ENCODE measurements at places on chromosomes 1 and 21.
A peak's percentile ranks its signal among the peaks of the same experiment; 100 is the strongest.

- DNase-seq, result no peak
Observed at GRCh38 chr1:43464681-43465504, 11.2 kb upstream of the HYI start.

GRCh38 chr1:115262886-115263285, 75.2 kb downstream of the NGF start:
- DNase-seq, result no peak

DNA sequence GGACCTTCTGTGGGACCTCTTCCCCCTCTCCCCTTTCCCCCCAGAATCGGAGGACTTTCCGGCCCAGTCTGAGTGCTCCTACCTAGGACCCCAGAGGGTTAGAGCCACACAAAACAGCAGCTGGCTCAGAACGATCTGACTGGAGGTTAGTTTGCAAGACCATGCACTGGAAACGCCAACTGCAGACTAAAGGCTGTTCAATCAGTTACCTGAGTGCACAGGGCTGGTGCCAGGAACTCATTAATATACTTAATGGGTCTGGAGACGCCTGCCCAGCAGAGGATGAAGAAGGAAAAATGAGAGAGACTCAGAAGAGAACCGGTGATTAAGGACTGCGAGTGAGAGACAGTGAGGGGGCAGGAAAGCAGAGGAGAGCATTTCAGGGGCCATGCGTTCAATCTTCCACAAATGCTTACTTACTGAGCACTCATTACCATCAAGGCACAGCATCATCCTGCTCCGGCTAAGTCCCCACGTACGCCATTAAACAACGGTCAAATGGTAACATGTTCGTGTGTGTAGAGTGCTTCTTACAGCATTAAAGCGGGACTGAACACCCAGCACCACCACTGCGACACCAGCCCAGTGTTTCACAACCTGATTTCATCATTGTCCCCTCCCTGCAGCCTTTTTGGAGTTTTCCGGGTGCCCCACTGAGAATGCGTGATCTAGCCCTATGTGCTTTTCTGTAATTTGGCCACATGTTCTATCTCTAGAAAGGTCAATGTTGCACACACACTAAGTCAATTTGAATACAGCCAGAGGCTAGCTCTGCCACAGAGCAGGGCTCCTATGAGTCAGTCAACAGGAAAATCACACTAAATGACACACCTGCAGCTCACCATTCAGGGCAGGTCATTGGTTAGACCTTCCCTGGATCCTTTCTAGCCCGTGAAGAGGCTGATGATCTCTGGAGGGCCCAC, 7.6 kb downstream of the ENO1 start:
- no peak for DNase-seq

- no peak for DNase-seq
Observed at GRCh38 chr1:78104322-78104721, 58.6 kb downstream of the GIPC2 start.

DNA sequence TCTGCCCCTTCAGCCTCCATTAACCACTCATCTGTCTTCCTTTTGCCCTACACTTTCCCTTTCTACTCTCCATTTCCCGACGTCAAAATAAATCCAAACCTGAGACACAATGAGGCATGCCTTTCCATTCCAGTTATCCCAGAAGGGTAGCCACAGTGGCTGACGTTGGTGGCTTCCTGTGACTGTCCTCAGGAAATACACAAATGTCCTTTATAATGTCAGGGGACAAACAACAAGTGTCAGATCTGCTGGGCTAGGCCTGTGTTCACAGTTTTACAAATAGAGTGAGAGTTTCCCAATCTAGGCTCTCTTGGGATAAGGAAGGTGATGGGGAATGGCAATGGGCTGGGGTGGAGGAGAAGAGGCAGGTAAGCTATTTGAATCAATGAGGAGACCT, 135.3 kb downstream of the BRINP2 start:
- no peak for DNase-seq

DNA sequence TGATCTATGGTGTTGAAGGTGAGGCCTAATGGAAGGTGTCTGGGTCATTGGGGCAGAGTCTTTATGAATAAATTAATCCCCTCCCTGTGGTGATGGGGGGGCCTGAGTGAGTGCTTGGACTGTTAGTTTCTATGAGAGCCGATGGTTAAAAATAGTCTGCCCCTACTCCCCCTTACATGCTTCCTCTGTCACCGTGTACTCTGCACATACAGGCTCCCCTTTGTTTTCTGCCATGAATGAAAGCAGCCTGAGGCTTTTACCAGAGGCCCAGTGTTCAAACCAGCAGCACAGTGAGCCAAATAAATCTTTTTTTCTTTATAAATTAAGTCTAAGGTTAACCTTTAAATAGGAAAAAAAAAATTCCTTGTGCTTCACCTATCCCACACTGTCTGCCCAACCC, 657.0 kb downstream of the AMY1C start:
- DNase-seq, result no peak

DNA sequence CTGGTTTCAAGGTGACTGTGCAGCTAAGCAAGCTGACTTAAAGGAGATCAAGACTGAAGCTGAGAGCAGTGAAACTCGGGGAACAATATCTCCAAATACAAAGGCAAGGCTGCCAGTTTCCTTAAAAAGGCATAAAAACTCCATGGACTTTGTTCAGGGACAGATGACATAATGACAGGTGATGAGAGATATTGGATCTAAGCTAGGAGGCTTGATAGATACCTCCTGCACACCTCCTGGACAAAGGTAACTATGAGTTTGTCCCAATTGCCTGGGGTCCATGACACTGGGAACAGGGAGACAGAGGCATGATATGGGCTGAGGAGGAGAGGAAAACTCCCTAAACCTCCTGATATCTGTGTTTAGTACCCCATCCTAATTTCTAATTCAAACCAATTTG, 55.2 kb downstream of the PRKAB2 start:
- DNase-seq, result no peak

DNA sequence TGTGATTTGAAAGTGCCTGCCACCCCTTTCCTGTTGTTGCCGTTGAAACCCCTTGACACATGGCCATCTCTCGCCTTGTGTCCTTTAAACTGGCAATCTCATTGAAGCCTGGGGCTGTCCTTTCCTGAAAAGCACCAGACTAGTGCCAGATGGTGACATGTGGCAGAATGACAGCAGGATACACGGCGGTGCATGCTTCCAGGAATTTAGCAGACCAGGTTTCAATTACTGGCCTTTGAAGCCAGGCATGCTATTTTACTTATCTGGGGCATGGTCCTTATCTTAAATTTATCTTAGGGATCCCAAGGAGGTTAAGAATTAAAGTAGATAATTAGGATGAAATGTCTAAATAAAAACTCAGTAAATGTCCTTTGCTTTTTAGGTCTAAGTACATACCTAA, 15.2 kb downstream of the PLPPR4 start:
- DNase-seq, result no peak

GRCh38 chr1:158043232-158043631, 49.8 kb downstream of the KIRREL1 start:
- DNase-seq, result no peak

DNA sequence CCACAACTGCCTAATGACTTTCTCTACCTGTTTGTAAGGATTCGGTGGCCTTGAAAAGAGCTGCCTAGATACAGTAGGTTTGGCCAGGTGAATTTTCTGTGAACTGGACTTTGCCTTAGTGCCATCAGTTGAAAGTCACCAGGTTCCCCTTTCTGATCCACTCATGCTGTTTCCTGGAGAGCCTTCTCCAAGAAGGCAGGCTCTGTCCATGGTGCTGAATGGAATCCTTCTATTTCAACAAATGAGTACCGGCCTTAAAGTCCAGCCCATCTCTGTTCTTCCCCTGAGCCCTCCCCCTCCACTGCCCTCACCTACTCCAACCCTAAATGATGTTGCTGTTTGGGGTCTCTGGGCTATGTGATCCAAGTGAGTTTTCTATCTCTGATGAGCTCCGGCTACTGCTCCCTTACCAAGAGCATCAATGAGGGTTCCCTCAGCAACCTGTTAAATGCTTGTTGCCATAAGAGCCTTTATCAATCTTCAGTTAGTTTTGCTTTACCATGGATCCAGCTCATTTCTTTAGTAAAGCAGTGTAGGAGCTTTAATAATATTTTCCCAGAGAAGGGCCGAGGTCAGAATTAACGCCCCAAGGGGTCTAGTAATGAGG, 500.4 kb downstream of the PTPRU start:
- peak; percentile 26 for DNase-seq

GRCh38 chr1:87330057-87330884, 1.6 kb downstream of the LMO4 start:
- DNase-seq, result peak; percentile 30

DNA sequence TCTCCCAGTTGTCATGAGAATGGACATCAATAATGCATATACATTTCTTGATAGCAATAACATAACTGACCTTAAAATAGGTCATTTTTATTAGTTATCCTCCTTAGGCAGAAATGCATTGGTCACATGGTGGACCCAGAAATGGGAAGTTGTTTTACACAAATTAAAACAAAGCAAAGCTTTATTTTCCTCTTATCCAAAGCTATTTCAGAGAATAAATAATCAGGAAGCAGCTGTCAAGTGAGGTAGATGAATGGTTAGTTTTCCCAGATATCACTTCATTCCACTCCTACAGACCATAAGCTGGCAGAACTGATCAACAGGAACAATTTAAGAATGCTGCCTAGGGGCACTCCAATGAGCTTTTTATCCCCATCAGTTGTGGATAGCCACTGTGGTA, 16.0 kb upstream of the OLIG1 start:
- DNase-seq, result no peak

GRCh38 chr1:4079815-4080214, 179.7 kb upstream of the C1orf174 start:
- no peak for DNase-seq

DNA sequence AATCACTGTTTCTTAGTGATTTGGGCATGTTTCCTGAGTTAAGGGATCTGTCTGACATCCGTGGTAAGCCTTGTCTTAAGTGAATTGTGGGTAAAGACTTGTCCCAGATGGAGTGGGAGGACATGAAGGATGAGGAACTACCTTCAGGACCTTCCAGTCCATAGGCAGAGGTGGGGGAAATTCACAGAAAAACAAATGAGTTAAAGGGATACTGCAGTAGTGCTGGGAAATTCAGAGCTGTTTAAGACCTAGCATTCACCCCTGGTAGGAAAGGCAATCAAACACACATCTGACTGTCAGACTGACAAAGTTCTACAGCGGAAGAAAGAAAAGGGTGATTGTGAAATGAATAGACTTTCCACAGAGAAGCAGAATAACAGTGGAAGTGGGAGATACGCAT, 3.0 kb downstream of the GNAT2 start:
- no peak for DNase-seq

DNA sequence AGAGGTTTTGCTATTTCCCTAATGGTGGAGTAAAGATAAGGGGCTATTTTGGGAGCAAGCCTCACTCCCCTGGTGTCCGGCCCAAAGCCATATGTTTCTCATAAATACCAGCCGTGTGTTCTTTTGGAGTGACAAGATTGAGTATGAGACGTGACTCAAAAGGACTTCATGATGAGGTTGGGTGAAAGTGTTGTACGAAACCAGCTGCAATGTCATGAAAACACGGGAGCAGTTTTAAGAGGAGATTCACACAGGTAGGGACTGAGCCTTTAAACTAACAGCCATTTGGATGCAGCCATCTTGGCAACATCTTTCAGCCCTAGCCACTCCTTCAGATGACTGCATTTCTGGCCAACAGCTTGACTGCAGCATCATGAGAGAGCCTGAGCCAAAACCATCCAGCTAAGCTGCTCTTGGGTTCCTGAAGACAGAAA, 532.3 kb upstream of the USP24 start:
- DNase-seq, result no peak

DNA sequence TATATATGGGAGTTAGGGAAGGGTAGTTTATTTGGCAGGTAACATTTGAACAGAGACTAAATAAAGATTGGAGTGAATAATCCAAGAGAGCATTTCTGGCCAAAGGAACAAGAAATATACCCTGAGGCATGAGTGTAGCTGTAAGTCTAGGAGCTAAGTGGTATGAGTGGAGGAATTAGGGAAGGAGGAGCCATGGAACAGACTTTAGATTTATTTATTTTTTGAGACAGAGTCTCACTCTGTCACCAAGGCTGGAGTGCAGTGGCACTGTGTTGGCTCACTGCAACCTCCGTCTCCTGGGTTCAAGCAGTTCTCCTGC, 18.4 kb downstream of the CAPZA1 start:
- no peak for DNase-seq

- DNase-seq, result no peak
Observed at GRCh38 chr1:92409946-92410549, 76.7 kb downstream of the GFI1 start.

- DNase-seq, result no peak
Observed at GRCh38 chr1:55127827-55128343, 87.3 kb downstream of the USP24 start.

GRCh38 chr1:39081271-39082009, 55.3 kb downstream of the NDUFS5 start:
- no peak for DNase-seq

DNA sequence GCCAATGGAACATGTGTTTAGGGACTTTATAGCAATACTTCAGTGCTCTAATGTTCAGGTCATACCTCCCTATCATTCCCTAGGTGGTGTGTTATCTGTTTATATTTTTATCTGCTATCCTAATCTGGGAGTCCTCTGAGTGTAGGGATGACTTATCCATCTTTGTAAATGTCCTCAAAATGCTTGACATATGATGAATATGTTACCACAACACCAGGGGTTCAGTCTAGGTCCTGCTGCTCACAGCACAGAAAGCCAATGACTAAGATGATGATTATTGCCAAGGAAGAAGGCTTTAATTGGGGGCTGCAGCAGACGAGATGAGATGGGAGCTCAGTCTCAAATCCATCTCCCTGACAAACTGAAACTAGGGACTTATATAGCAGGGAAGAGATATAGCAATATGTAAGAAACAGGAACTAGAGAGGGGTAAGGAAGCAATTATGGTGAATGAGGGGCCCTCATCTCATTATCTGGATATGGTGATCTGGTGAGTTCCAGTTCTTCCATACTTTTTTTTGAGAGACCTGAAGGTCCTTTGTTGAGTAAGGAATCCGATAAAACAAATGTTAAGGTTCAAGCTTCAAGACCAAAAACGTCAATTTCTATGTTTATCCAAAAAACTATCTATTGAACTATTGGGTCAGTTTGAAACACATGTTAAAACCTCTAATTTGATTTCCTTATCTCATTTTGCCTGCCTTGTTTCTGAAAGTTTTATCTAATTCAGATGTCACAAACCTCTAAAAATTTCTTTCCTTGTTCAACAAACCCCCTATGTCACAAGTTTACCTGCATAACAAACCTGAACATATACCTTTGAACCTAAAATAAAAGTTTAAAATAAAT, 256.7 kb upstream of the CACYBP start:
- DNase-seq, result no peak
